ENCODE measurements at places on chromosomes 6 and 20.

- DNase-seq: no peak
Measured at GRCh38 chr6:109579361-109579760, 96.3 kb upstream of the ZBTB24 start.

DNA sequence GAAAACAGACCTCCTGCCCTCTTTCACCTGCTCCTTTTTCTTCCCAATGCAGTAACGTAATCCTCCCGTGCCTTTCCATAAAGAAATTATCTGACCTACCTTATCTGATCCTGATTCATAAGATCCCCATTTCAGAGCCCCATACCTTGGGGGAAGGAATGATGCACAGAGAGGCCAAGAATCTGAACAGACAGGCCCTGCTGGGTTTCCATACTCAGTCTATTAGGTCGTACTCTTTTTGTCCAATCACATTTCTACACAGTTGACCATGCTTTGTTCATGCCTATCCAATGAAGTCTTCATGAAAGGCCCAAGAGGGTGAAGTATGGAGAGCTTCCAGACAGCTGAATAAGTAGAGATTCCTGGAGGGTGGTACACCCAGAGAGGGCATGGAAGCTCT is 25.3 kb downstream of the SRPK1 start:
- no peak for DNase-seq

DNA sequence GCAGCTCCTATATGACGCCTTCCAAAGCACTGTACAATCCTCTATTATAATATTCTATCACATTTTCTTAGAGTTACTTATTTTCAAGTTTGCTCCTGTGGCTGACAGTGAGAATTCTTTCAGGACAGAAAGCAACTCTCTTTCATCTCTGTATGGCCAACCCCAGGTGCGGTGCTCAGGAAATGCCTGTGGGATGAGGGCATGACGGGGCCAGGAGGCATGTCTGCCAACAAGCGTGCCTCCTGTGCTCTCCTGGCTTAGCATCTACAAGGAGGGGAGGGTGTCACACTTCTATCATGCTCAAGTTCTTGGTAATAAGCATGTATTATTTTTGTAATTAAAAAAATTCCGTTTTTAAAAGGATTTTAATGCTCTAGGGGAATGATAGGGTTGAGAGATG is 11.4 kb downstream of the MRPL14 start:
- no peak for DNase-seq

GRCh38 chr20:8505476-8506200 is 373.6 kb downstream of the PLCB1 start:
- DNase-seq: no peak

DNA sequence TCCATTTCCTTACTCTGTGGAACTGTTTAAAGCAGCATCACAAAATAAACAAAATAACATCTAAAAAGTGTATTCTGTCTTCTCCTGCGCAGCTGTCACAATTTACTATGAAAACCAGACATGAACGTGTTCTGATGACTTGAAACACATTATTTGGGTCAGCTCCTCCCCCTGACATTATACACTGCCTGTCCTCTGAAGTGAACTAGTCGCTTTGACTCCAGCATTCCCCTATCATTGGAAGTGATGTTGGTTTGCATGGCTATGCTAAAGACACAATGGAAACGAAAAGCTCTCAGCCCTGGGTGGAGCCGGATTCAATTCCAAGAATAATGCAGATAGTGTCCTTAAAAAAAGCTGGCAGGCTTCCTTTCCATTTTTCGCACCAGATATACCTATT is 125.9 kb downstream of the FYN start:
- no peak for DNase-seq

- no peak for DNase-seq
Measured at GRCh38 chr6:95882371-95882770, 133.4 kb upstream of the FUT9 start.

DNA sequence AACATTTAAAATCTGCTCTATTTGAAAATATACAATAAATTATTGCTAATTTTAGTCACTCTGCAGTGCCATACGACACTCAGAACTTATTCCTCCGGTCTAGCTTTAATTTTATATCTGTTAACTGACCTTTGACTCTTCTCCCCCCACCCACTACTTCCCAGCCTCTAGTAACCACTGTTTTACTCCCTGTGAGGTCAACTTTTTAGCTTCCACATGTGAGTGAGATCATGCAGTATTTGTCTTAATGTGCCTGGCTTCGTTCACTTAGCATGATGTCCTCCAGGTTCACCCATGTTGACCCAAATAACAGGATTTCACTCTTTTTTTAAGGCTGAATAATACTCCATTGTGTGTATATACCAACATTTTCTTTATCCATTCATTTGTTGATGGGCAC is 80.8 kb downstream of the RPP40 start:
- DNase-seq: no peak

All from naive B cell (primary cell).